SK-N-SH (cell line): ENCODE measurements at places on chromosomes 6 and 20.

GRCh38 chr6:72149715-72150114 lies 263.4 kb downstream of the RIMS1 start:
- DNase-seq, result no peak

GRCh38 chr6:164870164-164870563 lies 439.2 kb downstream of the C6orf118 start:
- DNase-seq, result no peak

DNA sequence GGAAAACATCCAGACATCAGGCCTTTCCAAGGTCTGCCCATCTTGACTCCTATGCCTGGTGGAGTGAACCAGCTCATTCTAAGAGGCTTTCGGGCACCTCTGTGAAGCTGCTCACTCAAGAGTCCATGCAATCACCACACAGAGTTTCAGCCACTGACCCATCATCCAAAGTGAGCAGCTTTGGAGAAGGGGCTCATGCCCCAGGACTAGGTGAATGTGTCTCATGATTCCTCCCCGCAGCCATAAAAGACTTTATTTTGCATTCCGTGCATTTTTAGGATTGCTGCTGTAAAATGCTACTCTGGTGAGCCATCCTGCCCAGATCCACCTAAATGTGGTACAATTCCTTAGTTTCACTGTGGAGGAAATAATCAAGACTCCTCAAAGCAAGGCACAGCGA lies 44.5 kb upstream of the EZR start:
- DNase-seq, result no peak

- no peak for DNase-seq
Measured at GRCh38 chr20:16007164-16007563, 566.1 kb downstream of the KIF16B start.

DNA sequence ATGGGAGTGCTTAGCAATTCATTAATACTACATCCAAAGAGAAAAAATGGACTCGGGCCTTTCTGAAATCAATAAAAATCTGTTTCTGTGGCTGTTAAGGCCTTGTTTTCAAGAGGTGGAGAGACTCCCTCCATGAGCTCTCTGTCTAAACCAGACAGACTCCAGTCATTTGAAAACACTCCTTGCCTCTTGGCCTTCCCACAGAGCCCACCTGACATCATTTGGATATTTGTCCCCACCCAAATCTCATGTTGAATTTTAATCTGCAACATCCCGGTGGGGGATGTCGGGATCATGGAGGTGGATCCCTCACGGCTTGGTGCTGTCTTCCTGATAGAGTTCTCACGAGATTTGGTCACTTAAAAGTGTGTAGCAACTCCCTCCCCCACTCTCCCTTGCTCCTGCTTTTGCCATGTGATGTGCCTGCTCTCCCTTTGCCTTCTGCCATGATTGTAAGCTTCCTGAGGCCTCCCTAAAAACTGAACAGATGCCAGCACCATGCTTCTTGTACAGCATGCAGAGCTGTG lies 226.3 kb downstream of the TBXT start:
- DNase-seq, result no peak

- no peak for DNase-seq
Measured at GRCh38 chr6:40881501-40881900, 157.5 kb downstream of the UNC5CL start.

DNA sequence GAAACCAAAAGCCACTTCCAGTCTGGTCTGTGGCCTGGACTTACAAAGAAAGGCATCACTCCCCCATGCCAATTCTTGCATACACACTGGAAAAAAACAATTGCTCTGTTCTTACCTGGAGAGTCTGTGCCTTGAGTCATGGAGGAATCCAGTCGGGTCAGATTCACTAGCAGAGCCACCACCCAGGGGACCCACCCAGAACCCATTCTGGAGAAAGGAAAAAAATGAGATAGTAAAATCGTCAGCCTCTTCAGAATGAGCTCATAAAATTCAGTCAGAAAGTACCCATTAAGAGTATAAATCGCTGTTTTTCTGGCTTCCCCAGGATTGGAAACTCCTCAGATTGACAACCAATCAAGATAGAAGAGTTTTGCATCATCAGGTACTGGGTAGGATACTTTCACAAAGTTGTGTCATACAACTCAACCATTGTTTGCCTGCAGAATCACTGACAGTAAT lies at the start of gene HLA-DOB:
HLA-DOB (minus strand) TSS at position 257 of the 459 bp plus-strand sequence; CDS start at position 206, 51 bp downstream.
- DNase-seq, result no peak

DNA sequence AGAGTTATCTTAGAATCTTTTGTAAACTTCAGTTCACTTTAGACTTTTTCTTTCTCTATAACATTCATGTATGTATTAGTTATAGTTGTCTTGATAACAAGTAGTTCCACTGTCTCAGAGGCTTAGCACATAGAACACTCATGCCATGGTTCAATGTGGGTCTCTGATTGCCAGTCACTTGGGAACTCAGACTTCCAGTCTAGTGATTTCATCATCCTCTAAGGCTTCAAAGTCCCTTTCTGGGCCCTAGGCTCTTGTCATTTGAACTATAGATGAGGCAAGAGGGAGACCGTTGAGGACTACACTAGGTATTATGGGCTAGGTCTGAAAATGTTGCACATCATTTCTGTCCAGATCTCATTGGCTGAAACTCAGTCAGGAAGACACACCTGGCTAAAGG lies 8.4 kb upstream of the EEF1E1 start:
- no peak for DNase-seq

DNA sequence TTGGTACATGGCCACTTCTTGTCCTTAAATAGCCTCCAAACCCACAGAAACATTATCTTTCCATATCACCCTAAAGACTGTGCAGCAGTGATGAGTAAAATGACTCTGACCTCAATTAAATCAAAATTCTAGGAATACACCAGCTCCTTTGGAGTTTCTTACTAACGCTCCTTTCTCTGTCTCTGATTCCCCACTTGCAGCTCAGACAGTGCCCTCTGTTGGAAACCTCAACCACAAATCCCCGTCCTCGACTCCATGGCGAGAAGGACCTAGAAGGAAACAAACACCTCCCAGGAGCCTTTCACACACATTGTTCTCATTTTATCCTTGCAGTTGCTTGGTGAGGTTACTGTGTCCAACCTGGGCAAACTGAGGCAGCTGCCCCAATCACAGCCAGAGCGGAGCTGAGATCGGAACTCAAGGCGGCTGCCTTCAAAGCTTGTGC lies 17.7 kb upstream of the PARD6B start:
- DNase-seq, result no peak

DNA sequence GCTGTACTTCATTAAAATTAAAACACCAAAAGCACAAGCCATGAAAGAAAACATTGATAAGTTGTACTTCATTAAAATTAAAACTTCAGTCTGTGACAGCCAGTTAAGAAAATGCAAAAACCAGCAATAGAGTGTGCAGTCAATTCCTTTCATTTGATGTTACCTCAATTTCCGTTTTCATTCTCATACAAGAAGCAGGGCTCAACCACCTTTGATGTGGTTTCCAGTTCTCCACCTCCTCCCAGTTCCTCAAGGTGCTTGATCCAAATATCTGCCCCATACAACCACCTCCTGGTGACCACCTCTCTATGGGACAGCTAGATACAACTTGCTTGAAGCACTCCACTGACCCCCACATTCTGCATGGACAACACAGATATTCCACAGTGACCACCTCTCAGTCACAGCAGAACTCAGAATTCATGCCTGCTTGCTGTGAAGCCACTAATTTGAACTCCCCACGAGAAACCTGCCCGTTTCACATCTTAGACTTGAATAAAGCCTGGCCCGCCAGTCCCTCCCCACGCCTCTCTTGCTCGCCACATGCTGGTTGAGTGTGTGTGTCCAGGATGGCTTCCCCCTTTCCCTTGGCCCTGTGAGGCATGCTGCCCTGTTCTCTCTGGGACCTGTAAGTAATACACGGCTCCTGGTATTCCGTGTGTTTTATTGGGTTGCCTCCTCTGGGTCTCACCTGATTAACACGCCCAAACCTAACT lies 66.1 kb downstream of the FAM50B start:
- no peak for DNase-seq

DNA sequence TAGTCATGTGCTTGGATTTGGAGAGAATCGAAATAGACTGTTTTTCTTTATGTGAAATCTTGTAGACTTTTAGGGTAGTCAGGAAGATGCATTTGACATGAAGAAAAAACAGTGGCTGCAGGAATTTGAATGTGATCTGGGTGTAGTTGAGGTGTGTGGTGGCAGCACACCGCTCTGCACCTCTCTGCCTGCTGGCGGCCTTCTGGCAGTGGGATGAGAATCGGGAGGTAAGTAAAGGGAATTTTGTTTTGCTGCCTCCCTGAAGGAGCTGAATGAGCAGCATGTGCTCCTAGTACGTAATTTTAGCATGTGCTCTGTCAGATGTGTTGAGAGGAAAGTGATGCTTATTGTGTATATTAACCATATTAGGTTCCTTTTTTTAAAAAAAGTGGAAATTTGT lies 3.2 kb downstream of the TPD52L2 start:
- no peak for DNase-seq

DNA sequence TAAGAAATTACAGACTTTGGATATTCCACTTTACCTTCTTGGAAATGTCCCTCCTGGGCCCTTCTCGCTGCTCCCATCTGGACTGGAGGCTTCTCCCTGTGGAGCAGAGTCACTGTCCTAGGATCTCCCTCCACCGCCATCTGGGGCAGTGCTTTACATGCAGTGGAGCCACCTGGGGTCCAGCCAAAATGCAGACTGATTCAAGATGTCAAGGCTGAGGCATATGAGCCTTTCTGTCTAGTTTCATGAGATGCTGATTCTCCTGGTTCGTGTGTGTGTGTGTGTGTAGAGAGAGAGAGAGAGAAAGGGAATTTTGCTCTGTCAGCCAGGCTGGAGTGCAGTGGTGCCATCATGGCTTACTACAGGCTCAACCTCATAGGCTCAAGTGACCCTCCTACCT lies 14.9 kb downstream of the MICA start:
- no peak for DNase-seq

GRCh38 chr6:129981598-129981997 lies 36.8 kb upstream of the L3MBTL3 start:
- DNase-seq, result no peak

DNA sequence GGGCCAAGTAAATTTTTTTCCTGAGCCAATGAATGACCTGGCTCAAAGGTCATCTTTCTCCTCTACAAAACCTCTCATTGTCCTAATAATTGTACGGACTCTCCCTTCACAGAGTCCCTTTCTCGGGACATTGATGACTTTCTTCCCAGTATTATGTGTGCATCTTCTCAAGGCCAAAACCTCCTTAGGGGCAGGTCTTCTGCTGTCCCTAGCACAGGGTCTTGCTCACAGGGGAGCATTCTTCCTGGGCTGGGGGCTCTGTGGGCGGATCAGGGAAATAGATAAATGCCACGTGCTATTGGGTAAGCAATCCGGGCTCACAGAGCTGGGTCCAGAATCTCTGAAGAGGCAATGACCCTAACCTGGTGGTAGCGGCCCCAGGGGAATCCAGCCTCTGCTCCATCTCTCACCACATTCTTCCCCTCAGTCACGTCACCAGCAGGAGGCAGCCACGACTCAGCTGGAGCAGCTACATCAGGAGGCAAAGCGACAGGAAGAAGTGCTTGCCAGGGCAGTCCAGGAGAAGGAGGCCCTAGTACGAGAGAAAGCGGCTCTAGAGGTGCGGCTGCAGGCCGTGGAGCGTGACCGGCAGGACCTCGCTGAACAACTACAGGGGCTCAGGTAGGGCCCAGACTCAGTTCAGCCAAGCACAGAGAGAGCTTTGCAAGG lies 23.5 kb downstream of the CEP250 start:
- no peak for DNase-seq

DNA sequence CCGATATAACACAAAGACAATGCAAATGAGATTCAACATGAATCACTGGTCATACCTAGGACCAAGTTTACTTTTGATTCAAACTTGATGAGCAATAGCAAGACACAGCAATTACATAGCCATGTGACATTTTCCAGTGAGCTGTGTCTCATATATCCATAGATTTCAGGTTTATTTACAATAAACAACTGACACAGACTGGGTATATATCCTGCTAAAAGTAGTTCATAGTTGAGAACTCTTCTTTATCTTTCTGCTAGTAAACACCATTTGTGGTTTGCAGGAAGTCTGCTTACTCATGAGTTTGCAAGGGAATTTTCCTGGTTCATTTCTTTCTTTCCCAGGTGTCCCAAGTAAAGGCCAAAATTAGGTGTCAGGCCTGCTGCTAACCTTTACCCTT lies 343.4 kb downstream of the KIF16B start:
- DNase-seq, result no peak

- peak; percentile 84 for DNase-seq
Measured at GRCh38 chr6:152301765-152302568, 335.2 kb downstream of the SYNE1 start.

GRCh38 chr6:112320561-112321318 lies 26.4 kb upstream of the RFPL4B start:
- DNase-seq, result no peak

DNA sequence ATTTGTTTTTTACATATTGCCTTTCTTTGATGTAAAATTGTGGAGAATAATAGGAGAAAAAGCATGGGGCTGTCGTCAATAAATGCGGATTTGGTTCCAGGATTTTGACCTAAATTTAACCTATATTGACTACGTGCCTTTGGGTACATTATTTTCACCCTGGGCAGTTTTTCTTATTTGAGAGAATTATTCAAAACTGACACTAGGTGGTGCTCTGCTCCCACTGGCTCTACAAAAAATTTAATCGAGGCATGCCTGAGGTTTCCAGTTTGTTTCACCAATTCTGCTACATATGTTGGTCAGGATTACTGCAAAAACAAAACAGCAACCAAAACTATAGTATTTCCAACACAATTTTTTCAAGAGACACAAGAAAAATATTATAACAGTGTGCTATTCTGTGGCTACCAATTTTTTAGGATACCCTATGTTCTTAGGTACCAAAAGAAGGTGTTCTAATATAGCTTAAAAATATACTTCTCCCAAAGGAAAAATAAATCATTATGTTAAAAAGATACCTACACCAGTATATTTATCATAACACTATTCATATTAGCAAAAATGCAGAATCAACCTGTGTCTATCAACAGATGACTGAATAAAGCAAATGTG lies 48.6 kb upstream of the FABP7 start:
- peak; percentile 20 for DNase-seq

DNA sequence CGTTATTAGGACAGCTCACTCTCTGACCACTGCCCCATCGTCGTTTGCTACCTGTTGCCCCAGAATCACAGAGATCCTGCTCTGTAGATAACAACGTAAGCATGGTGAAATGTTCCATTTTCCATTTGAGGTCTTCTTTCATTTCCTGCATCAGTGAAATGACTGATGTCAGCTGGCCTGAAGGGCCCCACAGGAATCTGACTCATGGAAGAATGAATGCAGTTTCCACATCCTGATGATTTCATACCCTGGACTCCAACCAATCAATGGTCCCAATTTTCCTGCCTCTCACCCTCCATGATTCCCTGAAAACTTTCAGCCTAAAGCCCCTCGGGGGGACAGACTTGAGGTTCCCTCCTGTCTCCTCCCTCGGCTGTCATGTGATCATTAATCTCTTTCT lies 394.4 kb upstream of the CDH4 start:
- DNase-seq, result no peak
